ENCODE measurements at places on chromosomes 12 and 14.
A peak's percentile ranks its signal among the peaks of the same experiment; 100 is the strongest.

DNA sequence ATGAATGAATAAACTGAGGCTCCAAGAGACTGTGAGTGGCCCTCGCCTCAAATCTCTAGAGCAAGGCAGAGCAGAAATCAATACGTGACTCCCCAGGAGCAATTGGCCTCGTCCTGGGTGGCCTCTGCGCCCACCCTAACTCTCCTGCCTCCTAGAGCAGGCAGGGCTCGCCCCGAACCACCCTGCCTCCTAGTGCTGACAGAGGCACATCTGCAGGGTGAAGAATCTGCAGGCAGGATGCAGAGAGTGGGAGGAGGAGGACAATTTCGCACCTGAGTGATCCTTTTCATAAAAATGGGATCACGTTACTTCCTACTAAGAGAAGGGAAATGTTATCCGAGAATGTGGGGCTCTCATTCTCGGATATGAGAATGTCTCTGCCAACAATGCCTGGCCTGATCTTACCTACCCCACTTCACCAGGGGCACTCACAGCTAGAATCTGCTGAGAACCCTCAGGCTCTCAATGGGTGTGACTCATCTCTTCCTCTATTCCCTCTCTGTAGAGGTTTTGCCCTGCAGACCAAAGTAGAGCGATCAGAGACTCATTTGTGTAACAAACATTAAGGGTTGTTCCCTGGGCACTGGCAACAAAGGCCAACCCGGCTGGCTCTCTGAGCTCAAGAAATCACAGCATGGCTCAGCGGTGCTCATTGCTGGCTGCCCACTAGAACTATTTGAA is 61.7 kb upstream of the BCL2L14 start:
- peak; percentile 91 for DNase-seq

DNA sequence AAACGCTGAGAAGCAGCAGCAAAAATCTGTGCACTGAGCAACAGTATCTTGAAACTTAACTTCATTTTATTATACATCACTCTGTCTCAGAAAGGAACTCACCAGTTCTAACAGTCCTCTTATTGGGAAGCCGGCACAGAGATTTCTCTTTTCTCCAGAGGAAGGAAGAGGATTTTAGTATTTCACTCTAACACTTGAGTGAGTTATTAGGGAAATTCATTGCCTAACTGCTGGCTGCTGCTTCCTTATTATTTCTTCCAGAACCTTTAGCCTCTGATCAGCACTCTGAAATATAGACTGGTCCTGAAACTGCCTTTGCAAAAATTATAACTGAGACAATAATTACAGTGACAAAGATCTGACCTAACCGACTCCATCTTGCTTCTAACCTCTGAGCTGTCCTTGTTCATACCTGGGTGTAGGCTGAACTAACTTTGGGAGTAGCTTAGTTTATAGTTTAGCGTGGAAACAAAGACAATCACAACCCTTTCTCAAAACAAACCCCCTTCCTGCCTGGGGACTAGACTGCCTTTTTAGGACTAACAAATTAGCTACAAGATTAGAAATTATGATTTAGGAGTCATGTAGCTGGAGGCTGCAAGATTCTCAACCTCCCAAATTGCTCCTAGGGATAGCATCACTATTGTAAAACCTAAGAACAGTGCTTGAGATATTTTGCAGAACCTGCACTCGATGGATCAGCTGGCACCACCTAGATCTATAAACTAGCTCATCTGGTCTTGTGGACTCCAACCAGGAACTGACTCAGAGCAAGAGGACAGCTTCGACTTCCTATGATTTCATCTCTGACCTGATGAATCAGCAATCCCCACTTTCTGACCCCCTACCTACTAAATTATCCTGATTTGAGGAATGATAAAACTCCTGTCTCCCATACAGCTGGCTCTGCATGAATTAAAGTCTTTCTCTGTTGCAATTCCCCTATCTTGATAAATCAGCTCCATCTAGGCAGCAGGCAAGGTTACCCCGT is 117.5 kb downstream of the DYRK2 start:
- DNase-seq, result peak; percentile 63

DNA sequence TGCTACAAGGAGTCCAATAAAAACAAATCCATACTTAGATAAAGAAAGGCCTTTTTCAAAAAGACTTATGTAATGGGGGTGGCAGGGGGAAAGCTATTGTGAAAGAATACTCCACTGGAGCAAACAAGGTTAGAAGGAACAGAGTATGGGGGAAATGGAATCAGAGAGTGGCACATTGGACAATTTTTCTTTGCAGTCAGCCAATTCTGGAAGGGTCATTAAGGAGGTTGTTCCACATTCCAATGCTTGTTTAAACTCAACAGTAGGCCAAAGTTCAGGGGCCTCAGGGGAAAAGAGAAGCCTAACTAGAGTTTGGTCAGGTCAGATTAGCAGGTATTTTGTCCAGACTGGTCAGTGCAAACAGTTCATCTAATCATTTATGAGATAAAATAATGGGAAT is 105.2 kb upstream of the RESF1 start:
- DNase-seq, result no peak

GRCh38 chr14:58796242-58797009 is 158.7 kb downstream of the DACT1 start:
- no peak for DNase-seq

GRCh38 chr12:112303004-112303403 is 79.2 kb downstream of the HECTD4 start:
- peak; percentile 67 for DNase-seq

DNA sequence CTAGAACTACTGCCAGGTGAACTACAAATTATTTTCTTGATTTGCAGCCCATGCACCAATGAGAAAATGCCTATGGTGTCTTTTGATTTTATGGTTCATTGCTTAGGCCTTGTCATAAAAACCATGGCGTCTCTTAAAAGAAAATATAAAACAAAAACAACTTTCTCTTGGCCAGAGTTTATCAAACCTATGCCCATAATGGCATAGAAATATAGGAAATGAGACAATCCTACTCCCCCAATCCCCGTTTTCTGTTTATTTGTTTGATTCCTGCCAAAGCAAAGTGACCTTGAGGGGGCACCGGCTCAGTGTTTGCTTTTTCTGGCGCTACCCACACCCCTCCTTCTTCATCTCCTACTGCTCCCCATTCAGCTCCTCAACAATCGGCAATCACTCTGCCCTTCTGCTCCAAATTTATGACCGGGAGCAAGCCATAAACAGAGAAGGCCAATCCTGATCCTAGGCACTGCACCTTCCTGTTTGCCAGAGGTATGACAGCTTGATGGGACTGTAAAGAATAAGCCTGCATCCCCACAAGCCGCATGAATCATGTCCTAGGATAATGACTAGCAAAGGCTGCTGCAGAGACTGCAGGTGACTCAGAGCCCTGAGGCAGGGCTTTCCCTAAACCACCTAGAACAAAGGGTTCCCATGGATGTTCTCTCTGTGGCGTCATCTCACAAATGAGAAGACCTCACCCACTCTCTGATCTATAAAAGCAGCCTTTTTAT is 874.9 kb downstream of the NRXN3 start:
- DNase-seq, result peak; percentile 59

GRCh38 chr14:66772146-66772545 is 264.2 kb downstream of the GPHN start:
- DNase-seq, result no peak

GRCh38 chr12:46461907-46462640 is 89.5 kb upstream of the SLC38A2 start:
- no peak for DNase-seq

DNA sequence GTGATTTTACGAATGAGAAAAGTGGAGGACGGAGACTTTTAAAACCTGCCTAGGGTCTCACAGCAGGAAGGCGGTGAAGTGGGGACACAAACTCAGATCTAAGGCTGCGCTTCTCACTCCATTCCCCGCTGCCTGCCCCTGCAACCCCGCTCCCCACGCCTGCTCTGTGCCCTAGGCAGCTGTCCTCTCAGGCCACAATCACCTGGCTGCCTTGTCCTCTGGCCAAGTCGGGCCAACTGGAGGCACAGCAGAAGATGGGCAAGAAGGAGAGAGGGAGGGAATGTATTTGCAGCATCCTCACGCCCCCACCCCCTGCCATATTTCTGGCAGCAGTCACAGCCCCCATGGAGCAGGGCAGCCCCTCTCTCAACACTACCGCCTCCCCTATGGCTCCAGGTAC is 94.9 kb downstream of the CHGA start:
- DNase-seq, result no peak

DNA sequence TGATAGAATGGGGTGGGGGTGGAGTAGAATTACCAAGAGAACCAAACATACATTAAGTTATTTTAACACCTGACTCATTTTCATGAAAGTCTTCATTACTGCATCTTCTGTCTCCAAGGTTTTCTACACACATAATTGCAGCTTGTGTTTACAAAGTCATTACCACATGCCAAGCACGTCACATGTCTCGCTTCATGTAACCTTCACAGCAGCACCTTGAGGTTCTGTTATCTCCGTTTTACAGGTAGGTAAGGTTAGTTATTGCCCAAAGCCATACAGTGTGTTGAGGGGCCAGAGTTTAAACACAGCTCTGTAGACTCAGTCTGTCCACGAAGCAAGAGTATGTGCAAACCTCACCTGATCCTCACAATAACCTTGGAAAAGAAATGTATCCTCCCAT is 64.3 kb upstream of the RBM19 start:
- DNase-seq, result no peak

GRCh38 chr12:32918890-32919801 is 22.6 kb upstream of the PKP2 start:
- DNase-seq, result peak; percentile 63

DNA sequence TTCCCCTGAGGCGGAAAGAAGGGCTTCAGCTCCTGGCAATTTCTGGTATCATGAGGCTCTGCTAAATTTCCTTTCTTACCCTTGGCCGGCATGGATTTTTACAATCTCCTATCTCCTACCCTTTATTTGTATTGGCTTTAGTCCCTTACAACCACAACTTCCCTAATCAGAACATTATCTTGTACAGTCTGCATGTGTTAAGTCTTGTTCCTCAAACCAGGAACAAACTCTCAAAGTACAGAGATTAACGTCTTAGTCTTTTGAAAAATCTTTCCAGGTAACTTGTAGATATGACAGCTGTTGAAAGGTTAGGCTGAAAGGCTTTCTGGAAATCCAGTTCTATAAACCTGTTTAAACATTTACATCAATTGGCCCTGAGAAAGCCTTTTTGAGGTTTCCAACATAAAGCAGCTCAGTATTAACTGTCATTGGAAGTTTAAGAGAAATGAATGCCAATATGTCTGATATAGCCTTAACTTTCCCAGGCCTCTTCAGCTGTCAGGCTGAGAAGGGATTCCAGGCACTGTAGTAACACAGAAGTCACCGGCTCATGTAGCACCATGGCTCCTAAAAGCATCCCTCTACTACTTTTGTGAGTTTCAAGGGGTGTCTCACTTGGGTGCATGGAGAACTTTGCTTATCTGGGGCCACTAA is 360.5 kb downstream of the FUT8 start:
- DNase-seq, result no peak

DNA sequence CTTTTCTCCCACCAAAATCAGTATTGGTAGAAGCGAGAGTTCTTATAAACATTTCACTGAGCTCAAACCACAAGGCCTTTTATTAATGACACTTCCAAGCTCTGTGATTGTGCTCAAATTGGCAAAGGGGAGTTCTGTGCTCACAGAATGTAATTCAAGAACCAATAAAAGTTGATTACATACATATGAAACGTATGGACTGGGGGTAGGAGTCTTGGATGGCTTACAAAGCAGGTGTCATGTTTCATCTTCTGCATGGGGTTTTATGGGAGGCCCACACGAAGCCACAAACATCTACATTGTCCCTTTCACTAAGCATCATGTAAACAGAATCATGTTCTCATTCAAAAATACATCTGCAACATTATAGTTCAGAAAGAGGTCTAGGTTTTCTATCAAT is 828.3 kb downstream of the VRK1 start:
- DNase-seq, result no peak

DNA sequence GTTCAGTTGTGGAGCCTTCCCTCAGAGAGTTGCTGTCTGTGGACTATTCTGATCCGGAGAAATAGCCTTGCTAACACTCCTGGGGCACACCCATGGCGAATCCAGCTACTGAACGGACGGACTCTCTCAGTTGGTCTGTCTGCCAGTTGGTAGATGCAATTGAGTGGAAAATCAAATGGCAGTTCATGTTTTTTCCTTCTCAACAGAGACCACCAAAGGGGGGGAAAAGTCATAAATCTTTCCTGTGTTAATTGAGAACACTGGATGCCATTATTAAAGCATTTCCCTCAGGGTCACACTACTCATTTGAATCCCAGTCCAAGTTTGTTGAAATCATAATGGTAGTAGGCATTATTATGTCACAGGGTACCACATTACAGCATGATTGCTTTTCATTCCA is 354.3 kb upstream of the FAR2 start:
- DNase-seq, result no peak

DNA sequence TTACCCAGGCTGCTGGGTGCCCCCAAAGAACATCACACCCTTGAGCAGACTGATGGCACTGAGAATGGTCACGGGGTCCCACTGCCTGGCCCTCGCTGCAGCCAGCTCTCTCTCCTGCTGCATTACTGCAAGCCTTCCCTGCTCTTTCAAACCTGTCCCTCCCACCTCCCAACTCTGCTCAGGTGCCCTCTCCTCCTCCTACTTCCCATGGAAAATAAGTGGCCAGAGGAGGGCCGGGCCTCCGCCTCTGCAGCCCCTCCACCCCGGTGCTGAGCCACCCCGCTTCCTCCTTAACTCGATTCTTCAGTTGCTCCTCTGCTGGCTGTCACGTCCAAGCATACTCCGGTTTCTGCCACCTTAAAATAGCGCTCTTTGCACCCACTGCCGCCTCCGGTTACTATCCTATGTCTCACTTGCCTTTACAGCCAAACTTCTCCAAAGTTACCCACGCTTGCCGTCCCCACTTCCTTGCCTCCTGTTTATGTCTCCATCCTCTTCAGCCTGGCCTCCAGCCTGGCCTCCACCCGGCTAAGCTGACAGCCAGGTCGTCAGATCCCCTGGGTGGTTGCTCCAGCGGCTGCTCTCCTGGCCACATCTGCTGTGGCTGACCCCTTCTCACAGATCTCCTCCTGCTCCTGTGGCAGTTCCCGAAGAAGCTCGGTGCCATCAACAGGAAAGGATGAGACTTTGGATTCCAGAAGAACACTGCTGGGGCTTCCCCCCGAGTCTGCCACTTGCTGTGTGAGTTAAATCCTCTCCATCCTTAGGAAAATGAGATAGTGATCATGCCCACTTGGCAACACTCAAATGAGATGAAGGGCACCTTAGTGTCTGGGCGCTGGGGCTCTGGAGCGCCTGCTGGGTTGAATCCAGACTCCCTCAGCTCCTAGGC is 7.7 kb downstream of the SMIM41 start:
- no peak for DNase-seq

- no peak for DNase-seq
Measured at GRCh38 chr12:120997448-120997847, 18.8 kb downstream of the C12orf43 start.
